ENCODE measurements at places on chromosomes 4 and X.

GRCh38 chrX:20727447-20727846, 460.7 kb upstream of the RPS6KA3 start:
- DNase-seq = no peak

DNA sequence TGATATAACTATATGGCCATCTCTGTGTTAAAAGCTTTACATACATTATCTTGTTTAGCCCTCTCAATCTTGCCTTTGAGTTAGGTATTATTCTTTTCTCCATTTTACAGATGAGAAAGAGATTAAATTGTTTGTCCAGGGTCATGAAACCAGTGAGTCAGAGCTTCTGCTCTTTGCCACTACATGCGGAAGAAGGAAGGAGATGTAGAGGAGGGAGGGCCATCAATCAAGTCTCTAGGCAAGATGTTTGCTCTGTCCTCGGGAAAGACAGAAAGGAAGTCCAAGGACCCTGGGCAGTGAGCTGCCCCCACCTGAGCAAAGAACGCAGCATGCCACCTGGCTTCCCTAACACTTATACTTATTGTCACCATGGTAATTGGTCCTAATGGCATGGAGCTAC, 133.7 kb upstream of the IL1RAPL2 start:
- DNase-seq = no peak

- DNase-seq = no peak
These were observed 521.9 kb upstream of the BOD1L1 start for GRCh38 chr4:14149176-14150053.

GRCh38 chr4:112704991-112705845, 68.3 kb downstream of the LARP7 start:
- no peak for DNase-seq
